Hematopoietic multipotent progenitor cell (in vitro differentiated cells): ENCODE measurements at places on chromosomes 2 and 18.

DNA sequence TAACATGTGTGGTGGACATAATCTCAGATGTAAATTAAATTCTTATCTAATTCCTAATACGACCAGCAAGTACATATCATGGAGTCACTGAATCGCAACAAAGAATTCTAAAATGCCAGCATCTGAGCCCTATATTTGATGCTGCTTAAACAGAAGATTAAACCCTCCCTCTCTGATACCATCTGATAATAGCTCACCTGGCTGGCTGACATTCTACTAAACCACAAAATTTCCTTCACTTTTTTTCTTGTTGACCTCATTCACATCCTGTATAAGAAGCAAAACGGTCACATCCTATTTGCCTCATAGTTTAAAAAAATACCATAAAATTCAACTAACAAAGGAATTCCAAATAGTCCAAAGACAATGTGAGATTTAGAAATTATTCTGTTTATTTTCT, 371.6 kb upstream of the SLC8A1 start:
- DNase-seq = peak; percentile 1

DNA sequence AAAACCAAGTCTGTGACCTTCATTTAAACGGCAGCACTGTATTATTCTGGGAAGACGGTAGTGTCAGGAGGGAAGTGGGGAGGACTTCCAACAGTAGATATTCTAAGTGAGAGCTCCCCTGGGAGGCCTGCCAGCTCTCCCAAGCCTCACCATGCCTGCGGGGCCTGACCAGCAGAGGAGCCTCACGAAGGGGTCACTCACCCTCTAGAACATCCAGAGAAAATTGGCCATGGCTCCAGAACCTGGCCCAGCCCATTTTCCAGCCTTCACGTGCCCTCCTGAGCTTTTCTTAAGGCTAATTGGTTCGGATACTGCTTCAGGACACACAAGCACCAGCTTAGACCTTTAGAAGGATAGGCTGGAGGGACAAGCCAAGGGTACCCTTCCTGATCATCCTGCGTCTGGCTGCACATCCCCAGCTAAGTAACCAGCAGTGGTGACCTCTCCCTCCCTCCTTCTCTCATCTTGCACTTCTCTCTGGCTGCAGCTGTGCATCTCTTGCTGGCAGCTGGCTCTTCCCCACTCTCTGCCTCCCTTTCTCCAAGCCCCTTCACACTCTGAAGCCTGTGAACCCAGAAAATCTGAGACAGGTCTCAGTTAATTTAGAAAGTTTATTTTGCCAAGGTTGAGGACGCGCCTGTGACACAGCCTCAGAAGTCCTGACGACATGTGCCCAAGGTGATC, 120.1 kb upstream of the PKDCC start:
- no peak for DNase-seq

- DNase-seq = peak; percentile 22
These were observed at the start of gene SH3RF3 for GRCh38 chr2:109128616-109129355. TSS of gene SH3RF3 (plus strand) at chr2:109129205.

- DNase-seq = no peak
These were observed 152.4 kb upstream of the NCK2 start for GRCh38 chr2:105592288-105592687.

DNA sequence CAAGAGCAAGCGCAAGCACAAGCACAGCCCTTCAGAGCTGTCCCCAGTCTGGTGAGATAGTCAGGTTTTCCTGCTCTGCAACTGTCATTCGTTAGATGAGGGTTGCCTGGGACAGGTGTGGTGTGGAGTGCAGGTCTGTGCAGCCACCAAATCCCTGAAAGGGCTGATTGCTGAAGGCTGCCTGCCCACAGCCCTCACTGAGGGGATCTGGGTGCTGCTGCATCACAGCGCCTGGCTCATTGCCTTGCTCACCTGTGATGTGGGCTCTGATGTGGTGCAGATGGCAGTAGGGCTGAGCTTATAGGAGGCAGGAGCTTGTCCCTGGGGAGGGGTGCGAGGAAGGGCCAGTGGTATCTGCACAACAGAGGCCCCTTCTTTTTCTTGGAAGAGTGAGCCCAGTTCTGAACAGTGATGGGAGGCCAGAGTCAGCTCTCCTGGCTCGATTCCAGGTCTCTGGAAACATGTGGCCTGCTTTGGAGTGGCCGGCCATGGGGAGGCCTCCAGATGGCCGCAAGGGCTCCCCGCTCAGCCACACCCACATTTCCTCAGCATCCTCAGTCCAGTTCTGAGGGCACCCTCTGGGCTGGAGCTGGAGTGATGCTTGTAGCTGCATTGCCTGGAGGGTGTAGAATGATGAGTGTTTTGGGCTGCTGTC, 11.4 kb downstream of the UBE2F start:
- no peak for DNase-seq

GRCh38 chr2:220703279-220703678, 868.8 kb downstream of the EPHA4 start:
- no peak for DNase-seq

GRCh38 chr2:231395188-231396057, at the start of gene B3GNT7:
TSS of gene B3GNT7 (plus strand) at chr2:231395710. CDS start at chr2:231395804, 94 bp downstream.
- DNase-seq = no peak

DNA sequence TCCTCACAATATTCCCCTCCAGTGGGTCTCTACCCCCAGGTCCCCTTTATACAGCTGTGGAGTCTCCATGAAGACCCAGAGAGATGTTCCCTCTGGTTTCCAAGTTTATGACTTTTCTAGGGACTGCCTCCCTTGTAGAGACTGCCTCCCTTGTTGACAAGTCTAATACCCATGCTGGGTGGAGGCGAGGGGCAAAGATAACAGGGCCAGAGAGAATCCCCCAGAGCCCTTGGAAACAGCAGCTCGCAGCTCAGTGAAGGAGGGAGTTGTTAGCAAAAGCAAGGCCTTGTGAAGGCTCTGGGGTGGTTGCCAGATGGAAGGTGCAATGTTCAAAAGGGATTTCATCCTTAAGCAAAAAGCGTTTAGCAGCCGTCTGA, 75.0 kb upstream of the GATA6 start:
- no peak for DNase-seq
